ENCODE measurements at places on chromosomes 5 and 9.
A peak's percentile ranks its signal among the peaks of the same experiment; 100 is the strongest.

DNA sequence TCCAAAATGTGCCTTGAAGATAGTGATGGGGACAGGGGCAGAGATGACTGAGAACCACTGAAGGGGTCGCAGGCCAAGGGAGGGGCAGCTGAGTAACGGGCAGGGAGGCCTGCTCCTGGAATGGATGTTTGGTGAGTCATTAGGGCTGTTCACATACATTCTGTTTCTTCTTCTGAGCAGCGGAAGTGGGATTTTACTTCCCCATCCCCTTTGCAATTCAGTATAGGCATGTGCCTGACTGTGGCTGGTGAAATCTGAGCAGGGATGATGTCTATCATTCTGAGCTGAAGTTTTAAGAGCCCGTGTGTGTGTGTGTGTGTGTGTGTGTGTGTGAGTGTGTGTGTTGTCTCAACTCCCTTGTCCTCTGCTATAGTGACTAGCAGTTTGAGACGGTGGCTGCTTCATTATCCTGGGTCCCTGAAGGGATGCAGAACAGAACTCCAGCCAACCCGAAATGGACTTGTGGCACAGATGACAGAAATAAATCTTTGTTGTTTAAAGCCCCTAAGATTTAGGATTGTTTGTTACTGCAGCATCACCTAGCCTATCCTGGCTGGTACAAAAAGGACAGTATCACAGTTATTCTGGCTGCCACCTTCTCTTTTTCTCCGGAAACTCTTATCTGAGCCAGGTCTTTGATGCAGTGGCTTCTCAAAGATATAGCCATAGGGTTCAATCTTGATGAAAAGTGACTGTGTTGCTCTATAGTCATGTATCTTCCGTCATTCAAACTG, 29.2 kb upstream of the TGFBI start:
- no peaks in the 10 kb centered on the region for H3K36me3 ChIP-seq
- no peaks in the 10 kb centered on the region for H3K4me1 ChIP-seq
- no peak overlapping the region for H3K27ac ChIP-seq
- H3K4me3 ChIP-seq: no peak overlapping the region

GRCh38 chr9:133528001-133528875, 3.5 kb upstream of the MYMK start:
- H3K27ac ChIP-seq: no peak overlapping the region
- no peaks in the 10 kb centered on the region for H3K4me1 ChIP-seq
- DNase-seq: no peak
- no peaks in the 10 kb centered on the region for H3K36me3 ChIP-seq

GRCh38 chr5:27381686-27382085, 343.3 kb upstream of the CDH9 start:
- peaks cover 2% of the 10 kb centered on the region for H3K36me3 ChIP-seq
- no peaks in the 10 kb centered on the region for H3K4me1 ChIP-seq
- H3K27me3 ChIP-seq: no peaks in the 10 kb centered on the region
- no peak for DNase-seq
- no peak overlapping the region for H3K4me3 ChIP-seq

DNA sequence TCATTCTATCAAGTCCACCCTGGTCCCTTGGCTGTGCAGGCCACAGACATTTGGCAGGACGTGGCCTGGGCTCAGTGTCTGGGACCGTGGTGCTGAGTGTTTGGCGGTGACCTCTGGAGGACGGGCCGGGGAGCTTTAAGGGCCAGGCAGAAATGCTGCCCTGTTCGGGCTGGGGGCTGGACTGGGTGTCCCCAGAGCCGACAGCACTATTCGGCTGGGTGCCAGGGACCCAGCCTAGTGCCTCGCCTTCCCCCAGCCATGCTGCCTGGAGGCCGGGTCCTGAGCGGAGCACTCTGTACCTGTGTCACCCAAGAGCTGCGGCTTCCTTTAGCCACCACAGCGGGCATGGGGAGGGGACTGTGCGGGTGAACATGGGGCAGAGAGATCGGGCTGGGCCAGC, 40.4 kb downstream of the COL5A1 start:
- H3K4me3 ChIP-seq: no peak overlapping the region
- no peaks in the 10 kb centered on the region for H3K36me3 ChIP-seq
- peaks cover 2% of the 10 kb centered on the region for H3K4me1 ChIP-seq
- H3K27me3 ChIP-seq: no peaks in the 10 kb centered on the region
- no peak overlapping the region for H3K27ac ChIP-seq
- DNase-seq: no peak

DNA sequence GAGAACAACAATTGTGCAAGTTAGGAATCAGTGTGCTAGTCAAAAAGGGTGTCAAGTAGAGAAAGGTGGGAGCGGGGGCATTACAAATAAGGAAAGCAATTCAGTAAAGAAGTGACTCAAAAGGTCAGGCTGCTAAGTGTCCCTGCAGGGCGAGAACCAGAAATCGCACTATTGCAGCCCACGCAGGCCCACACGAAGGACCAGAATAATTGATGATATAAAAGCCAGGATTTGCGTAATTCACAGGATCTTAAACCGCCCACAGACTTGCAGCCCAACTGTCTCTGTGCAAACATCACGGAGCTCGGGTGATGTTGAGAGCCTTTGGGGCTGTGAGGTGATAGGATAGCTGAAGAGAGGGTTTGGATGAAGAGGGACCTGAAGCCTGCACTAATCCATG, 349.0 kb downstream of the BRINP1 start:
- no peaks in the 10 kb centered on the region for H3K27me3 ChIP-seq
- no peaks in the 10 kb centered on the region for H3K4me1 ChIP-seq
- no peaks in the 10 kb centered on the region for H3K36me3 ChIP-seq
- H3K27ac ChIP-seq: no peak overlapping the region
- H3K4me3 ChIP-seq: no peak overlapping the region

GRCh38 chr9:33737811-33738606, 57.4 kb upstream of the PRSS3 start:
- no peak overlapping the region for H3K27ac ChIP-seq
- no peak for DNase-seq
- H3K4me1 ChIP-seq: peaks cover 2% of the 10 kb centered on the region
- peaks cover 16% of the 10 kb centered on the region for H3K27me3 ChIP-seq
- H3K4me3 ChIP-seq: no peak overlapping the region

GRCh38 chr5:179368126-179368805, 23.0 kb upstream of the ADAMTS2 start:
- DNase-seq: peak; percentile 16
- H3K4me3 ChIP-seq: no peak overlapping the region
- H3K4me1 ChIP-seq: no peaks in the 10 kb centered on the region
- H3K27me3 ChIP-seq: no peaks in the 10 kb centered on the region

- H3K36me3 ChIP-seq: no peaks in the 10 kb centered on the region
- no peak overlapping the region for H3K4me3 ChIP-seq
- peak; percentile 64 for DNase-seq
- H3K27ac ChIP-seq: no peak overlapping the region
Measured at GRCh38 chr5:35777358-35778087, 79.2 kb upstream of the IL7R start.

- H3K36me3 ChIP-seq: no peaks in the 10 kb centered on the region
- H3K27ac ChIP-seq: no peak overlapping the region
- no peak overlapping the region for H3K4me3 ChIP-seq
Measured at GRCh38 chr5:129223178-129223577, 128.6 kb downstream of the ISOC1 start.

- H3K4me3 ChIP-seq: no peak overlapping the region
- H3K27ac ChIP-seq: no peak overlapping the region
- no peaks in the 10 kb centered on the region for H3K27me3 ChIP-seq
- no peaks in the 10 kb centered on the region for H3K4me1 ChIP-seq
- peaks cover 6% of the 10 kb centered on the region for H3K36me3 ChIP-seq
- no peak for DNase-seq
Measured at GRCh38 chr5:58542709-58543108, 40.2 kb upstream of the RAB3C start.

DNA sequence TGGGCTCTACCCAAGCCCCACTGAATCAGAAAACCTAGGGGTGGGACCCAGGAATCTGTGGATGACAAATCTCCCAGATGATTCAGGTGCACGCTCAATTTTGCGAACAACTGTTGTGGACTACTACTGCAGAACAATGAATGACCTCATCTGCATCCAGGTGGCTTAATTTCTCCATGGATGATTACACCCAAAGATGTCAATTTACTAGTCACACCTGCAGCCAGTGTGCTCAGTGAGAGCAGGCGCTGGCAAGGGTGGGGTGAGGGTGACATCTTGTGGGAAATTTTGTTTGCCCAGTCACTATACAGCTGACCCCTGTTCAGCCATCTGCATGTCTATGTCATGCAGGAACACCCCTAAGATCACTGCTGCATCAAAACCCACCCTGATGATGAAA, 118.2 kb downstream of the ENTREP1 start:
- H3K27ac ChIP-seq: no peak overlapping the region
- no peaks in the 10 kb centered on the region for H3K27me3 ChIP-seq
- no peaks in the 10 kb centered on the region for H3K4me1 ChIP-seq
- H3K4me3 ChIP-seq: no peak overlapping the region
- H3K36me3 ChIP-seq: no peaks in the 10 kb centered on the region

- H3K36me3 ChIP-seq: no peaks in the 10 kb centered on the region
- no peaks in the 10 kb centered on the region for H3K4me1 ChIP-seq
- H3K27ac ChIP-seq: no peak overlapping the region
- no peak overlapping the region for H3K4me3 ChIP-seq
- DNase-seq: no peak
- peaks cover 29% of the 10 kb centered on the region for H3K27me3 ChIP-seq
Measured at GRCh38 chr9:86639899-86640379, 285.7 kb upstream of the TUT7 start.

GRCh38 chr9:138097501-138097991, 220.0 kb downstream of the CACNA1B start:
- no peaks in the 10 kb centered on the region for H3K36me3 ChIP-seq
- H3K27ac ChIP-seq: no peak overlapping the region
- DNase-seq: peak; percentile 41
- no peaks in the 10 kb centered on the region for H3K4me1 ChIP-seq
- H3K27me3 ChIP-seq: peaks cover 7% of the 10 kb centered on the region

DNA sequence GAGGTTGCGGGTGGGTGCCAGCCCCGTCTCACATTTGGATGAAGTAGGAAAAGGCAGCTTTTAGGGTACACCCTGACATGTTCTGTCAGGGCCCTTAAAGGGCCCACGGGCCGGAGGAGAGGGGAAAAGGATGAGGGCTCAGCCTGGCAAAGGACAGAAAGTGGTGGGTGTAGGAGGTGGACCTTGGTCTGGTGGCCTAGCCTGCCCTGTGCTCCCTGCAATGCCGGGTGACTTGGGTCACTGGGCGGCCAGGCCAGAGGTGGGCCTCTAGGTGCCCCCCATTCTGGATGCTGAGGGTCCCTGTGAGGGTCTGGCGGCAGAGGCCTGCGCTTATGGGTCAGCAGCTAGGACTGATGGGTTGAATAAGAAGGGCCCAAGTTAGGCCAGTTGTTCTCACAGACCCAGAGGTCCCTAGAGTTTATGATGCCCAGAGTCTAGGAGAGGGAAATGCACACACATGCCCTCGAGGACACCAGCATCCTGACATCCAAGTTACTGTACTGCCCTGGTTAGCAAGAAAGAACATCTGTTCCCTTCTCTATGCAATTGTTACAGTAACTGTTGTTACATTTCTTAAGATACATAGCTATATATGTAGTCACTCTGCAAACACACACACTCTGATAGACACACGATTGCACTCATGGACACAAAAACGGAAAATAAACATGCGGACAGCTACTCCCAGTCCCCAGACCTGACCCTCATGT, 12.5 kb downstream of the TRIM7 start:
- H3K4me3 ChIP-seq: peak overlapping the region; percentile 89
- no peak for DNase-seq
- H3K27me3 ChIP-seq: peaks cover 4% of the 10 kb centered on the region
- peaks cover 45% of the 10 kb centered on the region for H3K4me1 ChIP-seq
- no peaks in the 10 kb centered on the region for H3K36me3 ChIP-seq

GRCh38 chr5:1210832-1211251, 9.4 kb downstream of the SLC6A19 start:
- peaks cover 10% of the 10 kb centered on the region for H3K27me3 ChIP-seq
- H3K36me3 ChIP-seq: no peaks in the 10 kb centered on the region
- no peak overlapping the region for H3K27ac ChIP-seq
- H3K4me3 ChIP-seq: no peak overlapping the region
- DNase-seq: no peak

DNA sequence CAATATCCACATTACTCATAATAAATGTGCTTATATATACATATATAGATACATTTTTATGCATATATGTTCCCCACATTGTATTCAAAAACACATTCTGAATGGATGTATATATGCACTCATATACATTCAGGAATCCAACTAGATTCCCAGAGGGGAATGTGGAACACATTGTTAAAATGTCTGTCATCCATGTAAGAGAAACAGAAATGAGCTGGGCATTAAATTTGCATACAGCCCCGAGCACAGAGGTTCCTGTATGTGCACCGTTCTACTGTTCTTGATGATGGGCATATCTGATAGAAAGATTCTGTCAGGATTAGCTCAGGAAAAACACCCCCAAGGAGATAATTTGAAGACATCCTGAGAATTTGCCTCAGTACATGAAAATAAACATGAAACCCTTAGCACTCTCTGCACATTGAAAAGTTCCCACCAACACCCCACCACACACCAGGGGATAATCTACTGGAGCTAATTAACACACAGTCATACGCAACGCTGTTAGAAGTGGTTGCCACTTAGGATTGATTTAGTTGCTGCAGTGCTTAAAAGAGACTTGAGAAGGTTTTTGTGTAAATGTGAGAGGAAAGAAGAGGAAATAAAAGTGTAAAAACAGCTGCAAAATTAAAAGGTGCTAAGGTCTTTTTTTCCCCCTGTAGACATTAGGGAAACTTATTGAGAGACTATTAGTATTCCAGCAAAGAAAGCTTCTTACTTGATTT, 223.3 kb downstream of the SLF1 start:
- DNase-seq: no peak
- no peak overlapping the region for H3K4me3 ChIP-seq
- H3K4me1 ChIP-seq: peaks cover 8% of the 10 kb centered on the region
- no peaks in the 10 kb centered on the region for H3K27me3 ChIP-seq
- no peaks in the 10 kb centered on the region for H3K36me3 ChIP-seq
- H3K27ac ChIP-seq: no peak overlapping the region

GRCh38 chr5:41793141-41793770, 77.0 kb downstream of the OXCT1 start:
- H3K36me3 ChIP-seq: peaks cover 15% of the 10 kb centered on the region
- peaks cover 7% of the 10 kb centered on the region for H3K4me1 ChIP-seq
- no peak for DNase-seq
- H3K27me3 ChIP-seq: no peaks in the 10 kb centered on the region
- no peak overlapping the region for H3K4me3 ChIP-seq

GRCh38 chr5:135823881-135824280, 10.6 kb upstream of the SLC25A48 start:
- peaks cover under 1% of the 10 kb centered on the region for H3K27me3 ChIP-seq
- no peak overlapping the region for H3K27ac ChIP-seq
- no peaks in the 10 kb centered on the region for H3K36me3 ChIP-seq
- no peak for DNase-seq
- no peak overlapping the region for H3K4me3 ChIP-seq

DNA sequence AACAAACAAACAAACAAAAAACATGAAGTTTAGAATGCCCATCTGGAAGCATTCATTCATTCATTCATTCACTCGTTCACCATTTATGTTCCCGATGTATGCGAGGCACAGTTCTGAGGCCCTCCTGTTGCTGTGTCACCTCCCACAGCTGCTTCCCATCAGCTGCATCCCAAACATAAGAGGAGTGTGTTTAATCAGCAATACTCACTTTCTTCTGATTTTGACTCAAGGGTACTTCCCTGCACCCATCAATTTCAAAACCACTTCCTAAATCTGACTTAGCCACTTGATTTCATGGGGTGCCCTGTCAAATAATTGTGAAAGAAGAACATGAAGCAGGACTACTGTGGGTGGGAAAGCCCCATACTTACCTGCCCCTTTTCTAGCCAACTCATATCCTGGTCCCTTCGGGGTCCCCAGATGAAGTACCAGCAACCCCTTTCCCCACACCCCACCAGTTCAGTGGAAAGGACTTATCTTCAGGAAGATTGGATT, 128.0 kb upstream of the IL12B start:
- peak; percentile 71 for DNase-seq
- peaks cover 7% of the 10 kb centered on the region for H3K36me3 ChIP-seq
- peak overlapping the region; percentile 72 for H3K4me3 ChIP-seq
- H3K27ac ChIP-seq: peak overlapping the region; percentile 77

Measured in natural killer cell treated with Interleukin-12 subunit alpha and Interleukin-12 subunit beta and Interleukin-15 and Interleukin-18, amount 100 ng/mL, for 72 hours (primary cell).